Liver (tissue), 10 donors: ENCODE measurements at places on chromosomes 7 and 10.

- DNase-seq = no peak
Observed at GRCh38 chr7:125668321-125668993, 738.8 kb upstream of the POT1 start.

DNA sequence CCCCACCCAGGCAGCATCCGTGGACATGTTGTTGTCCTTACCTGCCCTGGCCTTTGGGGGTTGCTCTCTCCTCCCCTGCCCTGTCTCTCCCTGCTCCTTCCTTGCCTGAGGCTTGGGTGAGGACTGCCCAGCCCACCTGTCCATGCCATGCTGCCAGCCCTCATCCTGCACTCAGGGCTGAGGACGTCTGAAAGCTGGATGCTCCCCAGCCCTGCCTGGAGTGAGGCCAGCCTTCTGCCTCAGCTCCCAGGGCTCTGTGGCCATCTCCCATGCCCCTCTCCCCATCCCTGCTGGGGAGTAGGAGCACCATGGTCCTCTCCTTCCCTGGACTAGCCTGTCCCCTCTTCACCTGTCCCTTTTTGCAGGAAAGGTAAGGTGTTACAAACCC, 68.4 kb downstream of the RAMP3 start:
- DNase-seq = no peak

- no peak for DNase-seq
Observed at GRCh38 chr7:89385411-89385810, 589.9 kb upstream of the TEX47 start.

GRCh38 chr10:10527861-10528562, 489.7 kb upstream of the CELF2 start:
- DNase-seq = no peak

DNA sequence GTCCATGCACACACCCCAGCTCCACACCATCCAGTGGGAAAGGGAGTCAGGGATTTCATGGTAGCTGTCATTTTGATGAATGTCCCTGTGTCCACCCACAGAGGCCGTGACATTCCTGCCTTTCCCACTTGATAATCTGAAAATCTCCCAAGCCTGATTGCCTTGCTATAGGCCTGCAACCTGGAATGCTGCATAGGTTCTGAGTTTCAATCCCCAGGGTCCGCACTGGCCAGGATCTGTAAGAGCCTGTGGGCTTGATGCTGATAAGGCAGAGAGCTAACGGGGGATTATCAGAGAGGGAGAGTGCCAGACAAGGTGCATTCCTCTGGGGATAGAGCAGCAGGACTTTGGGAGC, 57.5 kb downstream of the RBM20 start:
- no peak for DNase-seq

GRCh38 chr7:22787951-22788350, 34.7 kb downstream of the TOMM7 start:
- DNase-seq = no peak

DNA sequence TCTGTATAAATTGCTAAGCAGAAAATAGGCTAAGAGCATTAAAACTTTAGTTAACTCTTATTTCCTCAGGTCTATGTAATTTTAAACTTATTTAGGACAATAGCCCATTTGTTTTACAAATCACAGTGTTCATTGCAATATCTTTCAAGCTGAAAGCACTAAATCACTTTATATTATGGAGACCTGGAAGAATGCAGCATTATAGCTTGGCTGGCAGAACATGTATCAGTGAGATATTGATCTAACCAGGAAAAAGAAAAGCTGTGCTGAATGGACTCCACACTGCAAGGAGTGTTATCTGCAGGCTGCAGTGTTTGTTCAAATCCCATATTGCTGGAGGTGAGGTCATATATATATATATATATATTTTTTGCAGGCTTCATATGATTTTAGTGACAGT, 517.5 kb downstream of the NRG3 start:
- DNase-seq = no peak

GRCh38 chr7:90412458-90413184, 9.4 kb downstream of the CLDN12 start:
- no peak for DNase-seq

GRCh38 chr7:27944643-27945042, 204.7 kb downstream of the TAX1BP1 start:
- no peak for DNase-seq

GRCh38 chr10:84659497-84660439, 331.4 kb downstream of the CCSER2 start:
- no peak for DNase-seq

GRCh38 chr10:95640891-95641315, 15.6 kb downstream of the ALDH18A1 start:
- peak; percentile 41 for DNase-seq

DNA sequence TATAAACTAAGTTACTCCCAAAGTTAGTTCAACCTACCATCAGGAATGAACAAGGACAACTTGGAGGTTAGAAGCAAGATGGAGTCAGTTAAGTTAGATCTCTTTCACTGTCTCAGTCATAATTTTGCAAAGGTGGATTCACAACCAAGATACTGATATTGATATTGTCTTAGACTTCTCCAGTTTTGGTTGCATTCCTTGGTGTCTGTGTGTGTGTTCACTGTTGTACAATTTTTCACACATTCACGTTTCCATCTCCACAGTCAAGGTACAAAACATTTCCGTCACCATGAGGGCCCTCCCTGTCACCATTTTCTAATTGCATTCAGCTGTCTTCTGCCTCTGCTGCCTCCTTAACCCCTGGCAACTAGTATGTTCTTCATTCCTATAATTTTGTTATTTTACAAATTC, 41.1 kb downstream of the AKR1E2 start:
- DNase-seq = no peak

- no peak for DNase-seq
Observed at GRCh38 chr7:50330696-50331095, 26.2 kb downstream of the IKZF1 start.

DNA sequence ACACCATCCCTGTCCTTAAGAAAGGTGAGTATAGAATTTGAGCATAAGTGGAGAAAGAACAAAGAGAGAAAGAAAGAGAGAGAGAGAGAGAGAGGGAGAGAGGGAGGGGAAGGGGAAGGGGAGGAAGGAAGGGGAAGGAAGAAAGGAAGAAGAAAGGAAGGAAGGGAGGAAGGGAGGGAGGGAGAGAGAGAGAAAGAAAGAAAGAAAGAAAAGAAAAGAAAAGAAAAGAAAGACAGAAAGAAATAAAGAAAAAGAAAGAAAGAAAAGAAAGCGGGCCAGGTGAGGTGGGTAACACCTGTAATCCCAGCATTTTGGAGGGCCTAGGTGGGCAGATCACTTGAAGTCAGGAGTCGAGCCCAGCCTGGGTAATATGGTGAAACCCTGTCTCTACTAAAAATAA, 19.9 kb downstream of the CCL24 start:
- no peak for DNase-seq

- no peak for DNase-seq
Observed at GRCh38 chr10:5284311-5285057, 80.3 kb upstream of the UCN3 start.

GRCh38 chr10:33382216-33382600, 47.7 kb upstream of the NRP1 start:
- no peak for DNase-seq

DNA sequence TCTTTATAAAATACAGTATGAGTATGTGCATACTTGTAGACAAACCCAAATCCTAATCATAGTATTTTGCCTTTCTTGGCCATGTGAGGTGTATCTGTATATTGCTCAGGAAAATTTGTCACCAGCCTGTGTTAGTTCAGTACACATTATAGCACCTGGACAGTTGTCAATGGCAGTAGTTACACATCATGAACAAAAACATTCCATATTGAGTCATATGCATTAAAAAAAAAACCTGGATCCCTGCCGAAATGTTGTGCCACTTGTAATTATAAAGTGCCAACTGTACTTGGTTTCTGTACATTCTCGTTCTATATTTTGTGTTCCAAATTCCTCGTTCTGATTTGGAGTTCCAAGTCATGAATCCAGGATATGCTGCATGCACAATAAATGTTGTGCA, 410.4 kb downstream of the INHBA start:
- no peak for DNase-seq

- DNase-seq = no peak
Observed at GRCh38 chr7:151451626-151452571, 12.0 kb upstream of the CRYGN start.
